ENCODE measurements at places on chromosomes 12 and 14. TPM values are rescaled to one million over a fixed set of nuclear protein-coding genes. Genes with fewer than 3 reads are reported as not detected.

- no peaks in the 10 kb centered on the region for H3K27me3 ChIP-seq
- no peak for DNase-seq
- no peaks in the 10 kb centered on the region for H3K4me1 ChIP-seq
- no peak overlapping the region for H3K4me3 ChIP-seq
Observed at GRCh38 chr12:55797068-55797467, 20.5 kb downstream of the SARNP start.

- no peaks in the 10 kb centered on the region for H3K36me3 ChIP-seq
- H3K4me3 ChIP-seq, result no peak overlapping the region
- no peaks in the 10 kb centered on the region for H3K27me3 ChIP-seq
- DNase-seq, result no peak
- H3K27ac ChIP-seq, result no peak overlapping the region
- H3K4me1 ChIP-seq, result no peaks in the 10 kb centered on the region
Observed at GRCh38 chr12:117738233-117738632, 230.6 kb downstream of the KSR2 start.

GRCh38 chr14:34462132-34462893 is at the start of gene SPTSSA:
SPTSSA (minus strand) TSS chr14:34462240; CDS start chr14:34462207, 33 bp downstream.
- H3K4me3 ChIP-seq, result peak within 1 kb of the TSS; percentile 86
- peak; percentile 95 for DNase-seq
- peaks cover 23% of the 10 kb centered on the region for H3K4me1 ChIP-seq
- H3K36me3 ChIP-seq, result no peaks in the 10 kb centered on the region
- peak within 1 kb of the TSS; percentile 96 for H3K27ac ChIP-seq

DNA sequence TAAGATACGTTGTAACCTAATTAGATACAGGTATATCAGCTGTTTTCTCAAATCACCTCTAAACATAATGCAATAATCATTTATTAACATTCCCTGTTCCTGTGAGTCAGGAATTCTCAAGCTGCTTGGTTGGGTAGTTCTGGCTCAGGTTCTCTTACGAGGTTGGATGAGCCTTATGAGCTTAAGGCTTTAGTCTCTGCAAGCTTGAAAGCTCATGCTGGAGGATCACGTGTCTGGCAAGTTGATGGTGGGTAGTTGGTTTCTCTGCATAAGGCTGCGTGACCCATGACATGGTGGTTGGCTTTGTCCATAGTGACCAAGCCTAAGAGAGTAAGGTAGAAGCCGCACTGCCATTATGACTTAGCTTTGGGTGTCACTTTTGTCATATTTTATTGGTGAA is 62.0 kb downstream of the PLEKHA5 start:
- H3K27me3 ChIP-seq, result no peaks in the 10 kb centered on the region
- no peaks in the 10 kb centered on the region for H3K36me3 ChIP-seq
- no peak overlapping the region for H3K4me3 ChIP-seq
- H3K27ac ChIP-seq, result no peak overlapping the region
- no peak for DNase-seq

DNA sequence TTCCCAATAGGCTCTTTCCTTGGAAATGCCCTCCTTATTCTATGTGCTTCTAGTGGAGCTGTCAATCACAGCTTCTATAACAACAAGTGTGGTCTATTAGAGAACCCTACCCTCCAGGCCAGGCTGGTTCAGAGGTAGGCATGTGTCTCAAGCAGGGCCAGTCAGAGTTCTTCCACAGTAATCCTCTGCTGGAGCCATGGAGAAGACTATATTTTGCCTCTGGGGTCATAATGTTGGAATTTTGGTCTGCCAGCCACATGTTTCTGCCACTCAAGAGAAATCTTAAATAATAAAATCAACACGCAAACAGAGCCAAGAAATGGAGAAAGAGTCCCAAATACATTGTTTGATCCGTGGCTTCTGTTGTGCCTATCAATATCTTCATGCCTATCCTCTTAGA is 23.8 kb upstream of the FICD start:
- no peak overlapping the region for H3K27ac ChIP-seq
- no peak overlapping the region for H3K4me3 ChIP-seq
- no peaks in the 10 kb centered on the region for H3K4me1 ChIP-seq

GRCh38 chr14:80477388-80478160 is 266.3 kb upstream of the DIO2 start:
- no peaks in the 10 kb centered on the region for H3K27me3 ChIP-seq
- no peak for DNase-seq
- no peaks in the 10 kb centered on the region for H3K36me3 ChIP-seq
- no peak overlapping the region for H3K4me3 ChIP-seq
- H3K4me1 ChIP-seq, result no peaks in the 10 kb centered on the region

DNA sequence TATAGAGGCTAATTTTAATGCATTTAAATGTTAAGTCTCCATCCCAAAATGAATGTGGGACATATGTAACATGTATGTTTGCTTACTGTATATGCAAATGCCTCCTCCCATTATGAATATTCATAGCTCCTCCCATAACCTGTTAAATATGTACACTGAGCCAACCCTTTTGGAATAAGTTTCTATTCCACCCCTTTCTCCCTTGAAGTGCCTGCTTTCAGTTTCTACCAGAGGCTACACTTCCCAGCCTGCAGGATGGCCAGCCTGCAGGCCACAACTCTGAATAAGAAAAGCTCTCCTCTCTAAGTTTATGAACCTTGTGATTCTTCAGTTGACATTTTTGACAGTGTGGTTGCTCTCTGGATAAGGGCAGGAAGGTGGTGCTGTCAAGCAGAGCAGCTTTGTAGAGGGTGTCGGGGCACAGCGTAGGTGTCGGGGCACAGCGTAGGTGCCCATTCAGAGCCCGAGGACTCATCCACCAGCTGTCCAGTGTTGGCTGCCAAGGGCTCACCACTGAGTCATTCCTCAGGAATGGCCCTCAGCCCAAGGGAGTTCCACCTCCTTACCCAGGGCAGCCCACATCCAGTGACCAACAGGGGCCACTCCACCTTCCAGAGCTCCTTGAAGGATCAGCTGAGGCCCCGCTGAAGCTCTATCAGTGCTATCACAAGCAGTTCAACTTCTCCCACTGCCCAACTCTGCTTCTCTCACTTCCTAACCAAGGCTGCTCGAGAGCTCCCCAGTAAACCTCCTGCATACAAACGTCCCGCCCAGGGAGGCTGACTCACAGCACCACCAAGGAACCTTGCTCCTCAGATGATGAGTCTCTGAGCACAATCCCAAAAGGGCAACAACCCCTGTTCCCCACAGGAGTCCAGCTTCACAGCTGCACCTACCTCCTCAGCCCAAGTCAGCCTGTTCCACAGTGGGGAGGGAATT is 31.4 kb downstream of the VWF start:
- H3K4me1 ChIP-seq, result peaks cover 33% of the 10 kb centered on the region
- H3K4me3 ChIP-seq, result no peak overlapping the region
- no peaks in the 10 kb centered on the region for H3K27me3 ChIP-seq
- peak overlapping the region; percentile 15 for H3K27ac ChIP-seq

DNA sequence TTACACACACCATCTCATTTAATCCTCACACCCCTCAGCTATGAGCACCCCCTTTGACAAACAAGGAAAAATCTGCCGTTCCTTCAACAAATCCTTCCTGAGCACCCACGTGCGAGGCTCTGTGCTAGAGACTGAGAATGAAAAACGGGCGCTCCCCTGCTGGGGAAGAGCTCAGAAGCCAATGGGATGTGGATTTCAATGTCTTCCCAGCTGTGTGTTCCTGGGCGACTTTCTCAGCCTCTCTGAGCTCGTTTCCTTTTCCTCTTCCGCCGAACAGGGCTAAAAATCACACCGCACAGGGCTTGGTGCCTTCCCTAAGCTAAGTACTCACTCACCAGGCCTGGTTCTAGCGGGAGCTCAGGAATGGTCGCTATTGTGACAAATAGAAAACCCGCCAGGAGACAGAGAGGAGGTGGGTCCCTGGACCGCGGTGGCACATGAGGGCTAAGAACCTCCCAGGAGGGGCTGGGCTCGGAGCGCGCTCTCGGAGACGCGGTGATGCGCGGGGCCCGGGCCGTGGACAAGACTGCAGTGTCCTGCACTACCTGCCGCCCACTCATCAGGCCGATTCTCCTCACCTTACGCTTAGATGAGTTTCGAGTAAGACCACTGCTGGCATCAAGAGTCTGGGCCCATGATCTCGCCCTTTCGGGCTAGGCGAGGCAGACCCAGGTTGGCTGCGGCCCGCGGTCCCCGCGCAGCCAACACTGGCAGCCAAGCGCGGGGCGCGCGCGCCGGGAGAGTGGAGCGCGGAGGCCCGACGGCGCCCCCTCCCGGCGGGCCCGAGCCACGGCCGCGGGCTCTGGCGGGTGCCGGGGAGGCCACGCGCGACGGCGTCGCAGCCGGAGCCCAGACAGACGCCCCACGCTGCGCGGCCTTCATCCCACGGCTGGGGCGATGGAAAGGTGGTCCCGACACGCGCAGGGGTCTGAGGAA is 17.0 kb downstream of the ZDHHC22 start:
- peaks cover 6% of the 10 kb centered on the region for H3K36me3 ChIP-seq
- H3K4me1 ChIP-seq, result peaks cover 50% of the 10 kb centered on the region
- peak overlapping the region; percentile 48 for H3K4me3 ChIP-seq

GRCh38 chr12:100229036-100229635 is 28.5 kb downstream of the ACTR6 start:
- no peak overlapping the region for H3K4me3 ChIP-seq
- H3K27me3 ChIP-seq, result no peaks in the 10 kb centered on the region
- DNase-seq, result no peak
- H3K4me1 ChIP-seq, result peaks cover 8% of the 10 kb centered on the region

- H3K4me3 ChIP-seq, result no peak overlapping the region
- H3K4me1 ChIP-seq, result peaks cover 11% of the 10 kb centered on the region
- peaks cover 8% of the 10 kb centered on the region for H3K36me3 ChIP-seq
- H3K27ac ChIP-seq, result no peak overlapping the region
- H3K27me3 ChIP-seq, result no peaks in the 10 kb centered on the region
- DNase-seq, result no peak
Observed at GRCh38 chr14:53037016-53037415, 86.2 kb upstream of the FERMT2 start.

DNA sequence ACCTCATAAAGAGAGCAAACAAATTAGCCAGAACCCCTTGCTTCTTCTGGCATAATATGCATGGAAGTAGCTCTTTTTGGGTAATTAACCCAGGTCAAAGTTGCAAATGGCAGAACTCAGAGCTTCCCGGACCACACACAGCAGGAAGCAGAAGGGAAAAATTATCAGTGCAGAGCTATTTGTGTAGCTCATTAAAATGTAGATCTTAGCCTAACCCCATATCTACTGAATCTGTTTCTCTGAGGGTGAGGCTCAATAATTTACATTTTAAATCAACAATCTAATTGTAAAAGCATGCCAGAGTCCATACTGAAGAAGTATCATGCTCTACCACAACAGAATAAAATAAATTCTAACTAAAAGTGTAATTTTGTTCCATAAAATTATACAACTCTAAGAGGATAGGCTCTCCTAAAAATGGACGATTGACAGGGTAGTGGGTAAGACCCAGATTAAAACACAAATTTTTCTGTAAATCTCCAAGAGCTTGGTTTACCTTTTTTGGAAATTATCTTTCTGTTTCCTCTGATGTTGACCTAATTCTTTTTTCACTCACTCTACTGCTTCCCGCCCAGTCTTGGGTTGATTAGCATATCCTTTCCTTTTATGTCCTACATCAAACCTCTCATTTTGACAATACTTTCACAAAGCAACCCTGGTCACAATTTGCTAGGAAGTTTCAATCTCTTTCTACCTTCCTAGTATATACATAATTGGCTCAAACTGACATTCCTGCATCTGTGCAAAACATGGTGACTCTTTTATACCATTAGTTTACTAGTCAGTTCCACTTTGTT is 213.3 kb upstream of the SLC16A7 start:
- no peaks in the 10 kb centered on the region for H3K36me3 ChIP-seq
- DNase-seq, result no peak
- H3K27me3 ChIP-seq, result no peaks in the 10 kb centered on the region
- no peaks in the 10 kb centered on the region for H3K4me1 ChIP-seq
- no peak overlapping the region for H3K27ac ChIP-seq

- no peak for DNase-seq
- H3K4me1 ChIP-seq, result no peaks in the 10 kb centered on the region
- H3K27me3 ChIP-seq, result no peaks in the 10 kb centered on the region
- H3K27ac ChIP-seq, result no peak overlapping the region
- no peak overlapping the region for H3K4me3 ChIP-seq
Observed at GRCh38 chr12:66011731-66012130, 118.8 kb downstream of the LLPH start.

DNA sequence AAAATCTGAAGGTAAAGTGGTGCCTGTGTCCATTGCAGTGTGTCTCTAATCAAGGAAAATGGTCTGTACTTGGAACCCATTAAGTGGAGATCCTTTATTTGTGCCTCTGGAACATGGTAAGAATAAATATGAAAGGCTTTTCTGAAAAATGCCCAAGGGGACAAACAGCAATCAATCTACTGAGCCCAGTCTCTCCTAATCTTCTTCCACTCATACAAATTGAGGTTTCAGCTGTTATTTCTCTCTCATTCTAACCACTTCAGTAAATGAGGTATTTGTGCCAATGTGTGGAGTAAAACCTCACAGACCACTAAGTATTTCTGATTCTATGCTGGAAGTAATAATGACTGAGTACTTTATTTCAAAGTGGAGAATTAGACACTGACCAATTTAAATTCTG is 82.3 kb upstream of the ST8SIA1 start:
- H3K4me1 ChIP-seq, result peaks cover 18% of the 10 kb centered on the region
- H3K36me3 ChIP-seq, result no peaks in the 10 kb centered on the region
- DNase-seq, result no peak

DNA sequence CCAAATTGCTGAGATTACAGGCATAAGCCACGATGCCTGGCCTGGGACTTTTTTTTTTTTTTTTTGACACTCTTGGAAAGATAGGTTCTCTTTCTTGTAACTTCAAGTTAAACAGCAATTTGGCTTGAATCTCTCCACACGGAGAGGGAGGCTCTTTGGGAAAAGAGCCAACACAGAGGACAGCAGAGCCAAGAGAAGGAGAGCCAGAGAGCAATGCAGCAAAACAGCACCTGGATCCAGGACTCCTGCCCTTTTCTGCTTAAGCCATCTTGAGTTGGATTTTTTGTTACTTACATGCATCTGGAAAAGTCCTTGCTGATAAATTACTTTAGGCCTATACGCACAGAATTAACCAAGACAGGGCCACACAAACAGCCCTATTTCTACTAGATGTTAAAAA is 176.8 kb downstream of the APAF1 start:
- no peaks in the 10 kb centered on the region for H3K27me3 ChIP-seq
- H3K27ac ChIP-seq, result no peak overlapping the region
- H3K36me3 ChIP-seq, result no peaks in the 10 kb centered on the region
- no peaks in the 10 kb centered on the region for H3K4me1 ChIP-seq

The STON2 gene
- total RNA-seq, result 19.1 TPM

The BMAL2 gene
- 11.6 TPM for total RNA-seq

The COL2A1 gene
- not detected for total RNA-seq

The ORMDL2 gene
- 22.8 TPM for total RNA-seq

The GYS2 gene
- not detected for total RNA-seq

The SLC25A21 gene
- total RNA-seq, result not detected

The TIGAR gene
- total RNA-seq, result 6.6 TPM

The GPR65 gene
- 0.47 TPM for total RNA-seq

The PTPRO gene
- 0.81 TPM for total RNA-seq

The KLHL33 gene
- not detected for total RNA-seq

All from suprapubic skin (tissue), 4 donors.